Naive thymus-derived CD8-positive, alpha-beta T cell (primary cell): ENCODE measurements at places on chromosomes 1 and 21. TPM values are rescaled to one million over a fixed set of nuclear protein-coding genes. Genes with fewer than 3 reads are reported as not detected.

DNA sequence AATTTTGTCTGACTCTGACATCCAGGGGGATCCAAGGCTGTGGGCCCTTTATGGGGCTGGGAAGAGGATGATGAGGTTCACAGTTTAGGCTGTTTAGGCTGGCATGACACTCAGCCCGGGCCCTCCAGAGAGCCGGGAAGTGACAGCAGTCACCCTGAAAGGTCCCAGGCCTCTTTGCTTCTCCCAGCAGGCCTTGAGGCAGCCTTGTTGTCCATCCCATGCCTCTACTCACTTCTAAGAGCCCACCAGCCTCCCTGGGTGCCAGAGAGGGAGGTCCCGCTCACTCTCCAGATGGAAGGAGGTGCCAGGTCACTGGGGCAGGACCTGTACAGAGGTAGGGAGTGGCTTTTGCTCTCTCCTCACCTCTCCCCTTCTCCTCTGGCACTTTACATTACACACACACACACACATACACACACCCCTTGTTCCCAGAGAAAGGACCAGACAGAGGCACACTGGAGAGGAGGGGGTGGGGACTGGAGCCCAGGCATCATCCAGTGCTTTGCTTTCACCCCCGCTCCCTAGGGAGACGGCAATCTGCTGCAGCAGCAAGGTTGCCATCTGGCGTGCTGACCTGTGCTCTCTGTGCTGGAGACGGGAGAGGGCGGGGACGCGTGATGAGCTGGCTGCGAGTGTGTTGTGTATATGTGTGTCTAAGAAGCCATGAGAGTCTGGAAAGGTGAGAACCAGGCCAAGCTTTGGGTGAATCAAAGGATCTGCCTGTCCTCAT, 4.6 kb downstream of the KLHDC8A start:
- H3K27ac ChIP-seq, result no peak overlapping the region
- no peaks in the 10 kb centered on the region for H3K36me3 ChIP-seq
- no peak for DNase-seq
- peaks cover 26% of the 10 kb centered on the region for H3K27me3 ChIP-seq
- H3K4me1 ChIP-seq, result peaks cover 6% of the 10 kb centered on the region

DNA sequence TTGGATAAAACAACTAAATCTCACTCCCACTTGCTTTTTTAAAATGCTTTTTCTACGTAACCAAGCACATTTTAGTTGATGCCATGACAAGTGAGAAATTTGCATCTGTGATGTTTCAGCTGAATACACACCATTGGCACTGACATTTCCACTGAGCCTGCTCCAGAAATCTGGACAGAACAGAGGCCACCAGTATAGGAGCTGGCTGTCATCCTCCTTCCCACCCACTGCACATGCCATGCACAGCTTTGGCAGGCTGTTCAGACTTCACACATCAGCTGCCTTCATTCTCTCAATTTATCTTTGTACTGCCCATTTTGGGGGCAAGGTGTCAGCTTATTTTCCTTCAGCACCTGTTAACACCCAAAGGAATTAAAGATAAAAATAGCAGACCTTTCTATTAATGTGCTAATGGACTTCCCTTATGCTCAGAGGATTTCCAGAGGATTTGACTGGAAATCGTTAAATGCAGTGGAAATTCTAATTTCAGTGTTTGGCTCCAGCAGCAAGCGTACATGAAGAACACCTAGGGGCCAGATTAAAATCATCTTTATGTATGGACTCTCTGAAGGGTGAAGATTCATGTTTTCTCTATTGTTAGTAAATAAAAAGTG, 12.9 kb upstream of the PODN start:
- H3K4me1 ChIP-seq, result peaks cover 2% of the 10 kb centered on the region
- DNase-seq, result no peak
- no peaks in the 10 kb centered on the region for H3K36me3 ChIP-seq
- no peak overlapping the region for H3K4me3 ChIP-seq
- no peak overlapping the region for H3K27ac ChIP-seq
- no peaks in the 10 kb centered on the region for H3K27me3 ChIP-seq

DNA sequence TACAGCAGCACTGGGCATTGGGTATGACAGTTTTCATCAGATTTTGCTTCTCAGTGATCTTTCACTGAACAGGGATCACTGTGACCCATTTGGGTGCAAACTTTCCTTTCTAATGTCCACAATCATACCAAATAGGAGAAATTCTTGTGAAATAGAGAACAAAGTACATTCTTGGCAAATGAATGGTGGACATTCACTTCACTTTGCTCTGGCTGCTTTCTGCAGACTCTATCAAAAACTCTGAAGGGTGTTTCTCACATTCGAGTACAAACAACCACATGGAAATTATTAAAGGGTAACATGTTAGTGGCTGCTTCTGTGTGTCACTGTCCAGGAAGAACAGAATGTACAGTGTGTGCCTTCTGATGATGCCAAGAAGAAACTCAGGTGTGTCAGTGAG, 61.9 kb upstream of the ADAM30 start:
- H3K36me3 ChIP-seq, result peaks cover 5% of the 10 kb centered on the region
- H3K27ac ChIP-seq, result no peak overlapping the region
- no peak for DNase-seq
- H3K4me3 ChIP-seq, result no peak overlapping the region

OR2L3 gene
- not detected for total RNA-seq

DNA sequence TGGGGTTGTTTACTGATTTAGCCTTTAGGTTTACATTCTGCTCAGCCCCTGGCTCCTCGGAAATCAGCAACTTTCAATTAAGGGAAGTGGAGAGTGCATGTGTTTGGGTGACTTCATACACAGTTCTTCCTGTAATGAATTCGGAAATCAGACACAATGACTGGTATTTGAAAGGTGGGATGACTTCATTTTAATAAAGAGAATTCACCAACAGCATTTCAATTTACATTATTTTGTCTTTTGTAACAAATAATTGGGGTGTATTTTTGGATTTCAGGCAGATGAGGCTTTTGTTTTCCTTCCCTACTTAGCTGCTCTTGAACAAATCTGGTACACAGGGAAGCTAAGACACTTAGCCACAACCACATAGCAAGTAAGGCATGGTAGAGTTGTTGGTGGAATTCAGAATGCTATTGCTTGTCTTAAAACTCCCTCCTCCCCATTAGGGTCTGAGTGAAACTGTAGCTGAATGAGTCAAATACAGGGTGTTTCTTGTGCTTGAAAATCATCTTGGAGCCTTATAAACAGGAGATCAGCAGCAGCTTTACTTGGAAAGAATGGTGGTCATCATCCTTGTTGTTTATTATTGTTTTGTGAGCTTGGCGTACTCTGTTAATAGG, 917 bp downstream of the STX12 start:
- H3K27ac ChIP-seq, result peak overlapping the region; percentile 96
- peak overlapping the region; percentile 98 for H3K4me3 ChIP-seq
- no peak for DNase-seq
- H3K36me3 ChIP-seq, result no peaks in the 10 kb centered on the region

DNA sequence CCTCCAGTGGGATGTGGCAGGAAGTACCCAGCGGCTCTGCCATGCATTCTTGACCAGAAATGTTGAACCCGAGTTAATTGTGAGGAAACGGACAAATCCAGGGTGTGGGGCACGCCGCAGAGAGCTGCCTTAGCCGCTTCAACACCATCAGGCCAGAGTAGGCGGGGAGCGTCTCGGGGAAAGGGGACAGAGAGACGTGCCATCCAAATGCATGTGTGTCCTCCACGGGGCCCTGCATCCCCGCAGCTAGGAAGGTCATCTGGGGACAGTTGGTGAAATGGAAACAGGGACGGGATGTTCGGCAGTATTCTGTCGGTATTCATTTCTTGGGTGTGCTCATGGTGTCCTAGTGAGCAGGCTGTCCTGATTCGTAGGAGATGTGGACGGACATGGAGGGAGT, 59.1 kb upstream of the TRAPPC10 start:
- H3K27ac ChIP-seq, result peak overlapping the region; percentile 47
- no peak for DNase-seq
- no peaks in the 10 kb centered on the region for H3K27me3 ChIP-seq
- no peak overlapping the region for H3K4me3 ChIP-seq

TMCO2 gene
- total RNA-seq, result not detected

DNA sequence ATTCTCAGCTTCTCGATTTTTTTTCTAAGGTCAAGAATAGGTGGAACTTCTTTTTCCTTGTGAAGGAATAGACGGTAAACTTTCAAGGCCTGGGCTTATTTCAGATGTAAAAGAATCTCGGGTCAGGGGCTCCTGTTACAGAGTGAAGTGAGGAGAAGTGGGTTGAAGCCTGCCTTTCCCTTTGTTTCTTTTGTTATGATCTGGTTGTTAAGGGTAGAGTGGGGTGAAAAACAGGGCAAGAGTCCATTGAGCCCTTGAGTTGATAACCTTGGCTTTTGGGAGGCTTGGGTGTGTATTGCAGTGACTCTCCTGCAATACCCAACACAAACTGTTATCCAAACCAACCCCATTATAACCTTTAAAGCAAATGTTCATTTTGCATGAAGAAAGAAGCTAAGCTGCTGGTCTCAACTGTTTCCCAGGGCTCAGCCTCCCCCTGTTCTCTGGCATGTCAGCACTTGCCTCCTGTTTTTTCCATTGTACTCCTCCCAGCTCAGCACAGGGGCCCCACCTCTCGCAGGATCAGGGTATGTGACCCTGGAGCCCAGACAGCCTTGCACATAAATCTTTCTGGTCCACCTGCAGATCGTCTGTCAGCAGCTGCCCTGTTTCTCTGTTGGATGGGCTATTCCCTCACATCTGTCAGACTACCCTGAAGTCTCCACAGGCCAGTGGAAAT, 102.4 kb downstream of the CACHD1 start:
- no peak overlapping the region for H3K27ac ChIP-seq
- no peak for DNase-seq
- H3K27me3 ChIP-seq, result no peaks in the 10 kb centered on the region
- H3K36me3 ChIP-seq, result no peaks in the 10 kb centered on the region
- H3K4me3 ChIP-seq, result no peak overlapping the region
- H3K4me1 ChIP-seq, result no peaks in the 10 kb centered on the region

NBPF15 gene
- 123 TPM for total RNA-seq

DNA sequence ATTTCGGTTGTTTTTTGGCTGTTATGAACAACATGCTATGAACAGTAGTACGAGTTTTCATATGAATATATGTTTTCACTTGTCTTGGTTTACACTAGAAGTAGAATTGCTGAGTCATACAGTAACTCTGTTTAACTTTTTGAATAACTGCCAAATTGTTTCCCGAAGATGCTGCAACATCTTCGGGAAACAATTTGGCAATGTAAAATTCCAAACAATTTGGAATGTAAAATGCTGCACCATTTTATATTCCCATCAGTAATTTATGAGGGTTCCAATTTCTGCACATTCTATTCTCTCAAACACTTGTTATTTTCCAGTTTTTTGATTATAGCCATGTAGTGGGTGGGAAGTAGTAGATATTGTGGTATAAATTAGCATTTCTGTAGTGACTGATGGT, 11.6 kb downstream of the PCBP3 start:
- no peaks in the 10 kb centered on the region for H3K36me3 ChIP-seq
- no peak overlapping the region for H3K4me3 ChIP-seq
- H3K27ac ChIP-seq, result no peak overlapping the region

INKA2 gene
- total RNA-seq, result 0.70 TPM

GRCh38 chr21:42349420-42350317, 1.1 kb downstream of the TFF2 start:
- no peaks in the 10 kb centered on the region for H3K4me1 ChIP-seq
- DNase-seq, result no peak
- H3K27ac ChIP-seq, result no peak overlapping the region
- H3K36me3 ChIP-seq, result peaks cover 5% of the 10 kb centered on the region
- no peak overlapping the region for H3K4me3 ChIP-seq

OR2T35 gene
- not detected for total RNA-seq

GRCh38 chr1:23403735-23404486, 20.6 kb downstream of the TCEA3 start:
- peaks cover 10% of the 10 kb centered on the region for H3K4me1 ChIP-seq
- H3K27me3 ChIP-seq, result no peaks in the 10 kb centered on the region
- DNase-seq, result peak; percentile 78
- peak overlapping the region; percentile 16 for H3K27ac ChIP-seq
- no peak overlapping the region for H3K4me3 ChIP-seq

DNA sequence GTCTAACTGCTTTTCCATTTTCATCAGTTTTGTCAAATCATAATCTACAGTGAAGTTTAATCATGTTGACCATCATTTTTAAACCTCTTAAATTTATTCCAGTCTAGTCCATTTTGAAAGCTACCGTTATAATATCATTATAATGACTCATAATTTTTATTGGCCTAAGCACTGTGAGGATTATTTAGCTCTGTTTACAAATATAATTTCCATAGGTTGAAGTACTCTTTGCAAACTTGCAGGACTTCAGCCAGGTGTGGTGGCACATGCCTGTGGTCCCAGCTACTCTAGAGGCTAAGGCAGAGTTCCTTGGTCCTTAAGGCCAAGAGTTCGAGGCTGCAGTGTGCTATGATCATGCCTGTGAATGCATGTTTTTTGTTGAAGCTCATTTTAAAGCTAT, 54.3 kb downstream of the MAP3K21 start:
- H3K4me1 ChIP-seq, result no peaks in the 10 kb centered on the region
- no peak overlapping the region for H3K4me3 ChIP-seq
- peaks cover 4% of the 10 kb centered on the region for H3K27me3 ChIP-seq
- H3K27ac ChIP-seq, result no peak overlapping the region
- H3K36me3 ChIP-seq, result no peaks in the 10 kb centered on the region

GRCh38 chr1:78839704-78840277, 166.7 kb downstream of the ADGRL4 start:
- no peaks in the 10 kb centered on the region for H3K36me3 ChIP-seq
- DNase-seq, result peak; percentile 34
- H3K4me1 ChIP-seq, result peaks cover 5% of the 10 kb centered on the region
- no peak overlapping the region for H3K4me3 ChIP-seq

- H3K4me3 ChIP-seq, result no peak overlapping the region
- H3K27me3 ChIP-seq, result peaks cover 56% of the 10 kb centered on the region
- H3K27ac ChIP-seq, result no peak overlapping the region
- no peaks in the 10 kb centered on the region for H3K4me1 ChIP-seq
- H3K36me3 ChIP-seq, result no peaks in the 10 kb centered on the region
These were observed 224.7 kb upstream of the KIAA0040 start for GRCh38 chr1:175417316-175417715.

HES5 gene
- total RNA-seq, result 0.30 TPM

HSD3B2 gene
- not detected for total RNA-seq

DNA sequence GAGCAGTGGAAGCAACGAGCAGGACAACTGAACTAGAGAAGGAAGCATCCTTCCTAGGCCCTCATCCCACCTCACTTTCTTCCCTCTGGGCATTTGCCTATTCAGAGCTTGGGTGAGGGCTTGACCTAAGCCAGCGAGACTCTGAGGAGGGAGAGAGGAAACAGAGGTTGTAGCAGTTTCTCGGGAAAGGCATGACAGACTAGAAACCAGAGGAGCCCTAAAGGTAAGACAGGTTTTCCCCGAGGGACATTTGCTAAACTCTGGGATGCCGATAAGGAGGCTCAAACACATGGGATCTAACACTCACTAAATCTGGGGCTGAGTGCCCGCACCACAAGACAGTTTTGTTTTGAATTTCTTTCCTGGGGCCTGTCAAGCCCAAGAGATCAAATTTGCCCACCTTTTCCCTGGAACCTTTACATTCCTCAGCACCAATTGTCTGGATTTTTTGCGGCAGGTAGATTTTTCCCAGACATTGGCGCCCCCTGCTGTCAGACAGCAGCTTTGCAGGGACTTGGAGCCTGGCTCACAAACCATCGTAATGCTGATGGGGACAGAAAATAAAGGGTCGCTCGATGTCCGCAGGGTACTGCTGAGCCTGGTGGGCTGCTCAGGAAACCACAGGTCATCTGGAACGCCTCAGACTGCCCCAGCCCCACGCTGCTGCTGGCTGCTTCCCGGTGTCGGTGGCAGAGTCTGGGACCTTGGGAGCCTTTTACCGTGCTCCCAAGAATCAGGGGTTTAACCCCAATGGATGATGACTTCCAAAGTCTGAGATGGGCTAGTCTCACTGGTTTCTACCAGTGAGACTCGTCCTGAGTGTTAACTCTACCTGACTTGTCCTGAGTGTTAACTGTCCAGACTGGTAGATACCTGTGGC, 23.4 kb upstream of the TSPAN2 start:
- no peaks in the 10 kb centered on the region for H3K27me3 ChIP-seq
- peaks cover 15% of the 10 kb centered on the region for H3K4me1 ChIP-seq
- H3K27ac ChIP-seq, result peak overlapping the region; percentile 29
- peak; percentile 51 for DNase-seq
